ENCODE measurements at places on chromosomes 3 and 15.

- peak; percentile 52 for DNase-seq
Measured at GRCh38 chr3:149969110-149969939, 1.4 kb downstream of the PFN2 start.

GRCh38 chr3:72488738-72489035 lies 359.6 kb downstream of the SHQ1 start:
- no peak for DNase-seq

GRCh38 chr3:190883973-190884832 lies 21.7 kb upstream of the GMNC start:
- DNase-seq, result peak; percentile 76

DNA sequence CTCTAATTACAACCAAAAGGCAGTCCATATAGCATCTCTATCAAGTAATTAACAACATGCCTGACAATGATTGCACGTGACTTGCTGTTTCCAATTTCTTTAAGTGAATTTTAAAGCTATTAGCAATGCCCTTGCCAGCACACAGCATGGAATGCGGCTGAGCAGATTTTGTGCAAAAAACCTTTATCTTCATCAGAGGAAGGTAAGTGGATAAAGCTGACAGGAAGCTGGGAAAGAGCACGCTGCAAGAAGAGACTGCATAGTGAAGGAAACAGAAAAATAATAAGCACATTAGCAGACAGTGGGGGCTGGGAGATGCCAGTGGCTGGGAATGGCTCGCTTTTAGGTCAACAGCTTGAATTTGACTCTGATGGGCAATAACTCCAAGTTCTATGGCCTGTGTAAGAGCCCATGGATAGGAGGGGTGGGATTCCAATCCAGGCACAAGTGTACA lies 138.8 kb downstream of the PDZRN3 start:
- no peak for DNase-seq

DNA sequence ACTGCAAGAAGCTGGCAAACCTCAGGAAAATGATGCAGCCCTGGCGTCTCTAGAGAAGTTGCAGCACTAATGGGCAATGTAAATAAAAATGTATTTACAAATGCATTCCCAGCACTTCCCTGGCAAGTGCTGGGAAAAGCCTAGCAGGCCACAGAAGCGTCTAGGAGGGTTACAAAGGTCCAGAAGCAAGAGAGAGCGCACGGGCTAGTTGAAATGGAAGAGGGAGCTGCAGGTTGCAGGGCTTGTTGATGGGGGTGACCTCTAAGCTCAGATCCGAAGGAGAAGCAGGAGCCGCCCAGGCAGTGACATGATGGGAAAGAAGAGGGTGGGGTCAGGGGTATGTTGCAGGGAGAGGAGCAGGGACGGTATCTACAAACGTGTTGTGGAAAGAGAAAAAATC lies 2.7 kb upstream of the KNL1 start:
- DNase-seq, result no peak

DNA sequence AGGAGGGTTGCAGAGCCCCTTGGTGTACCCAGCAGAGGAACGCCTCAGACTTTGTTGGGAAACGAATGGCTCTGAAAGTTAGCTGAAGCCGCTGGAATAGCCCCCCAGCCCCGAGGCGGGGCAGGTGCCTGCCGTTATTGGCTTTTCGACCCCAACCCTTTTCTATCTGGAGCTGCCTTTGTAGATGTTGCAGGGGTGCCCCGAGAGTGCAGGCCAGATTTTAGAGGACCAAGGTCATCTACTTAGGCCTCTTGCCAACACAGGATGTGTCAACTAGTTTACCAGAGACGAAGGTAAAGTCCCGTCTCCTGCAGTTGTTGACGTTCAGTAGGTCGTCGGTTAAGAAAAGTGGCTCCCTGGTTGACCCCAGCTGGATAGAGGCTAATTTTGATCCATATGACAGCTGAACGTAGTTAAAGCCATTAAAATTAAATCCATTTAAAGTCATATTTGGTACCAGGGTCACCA lies 579 bp upstream of the UBE3A start:
- DNase-seq, result no peak

DNA sequence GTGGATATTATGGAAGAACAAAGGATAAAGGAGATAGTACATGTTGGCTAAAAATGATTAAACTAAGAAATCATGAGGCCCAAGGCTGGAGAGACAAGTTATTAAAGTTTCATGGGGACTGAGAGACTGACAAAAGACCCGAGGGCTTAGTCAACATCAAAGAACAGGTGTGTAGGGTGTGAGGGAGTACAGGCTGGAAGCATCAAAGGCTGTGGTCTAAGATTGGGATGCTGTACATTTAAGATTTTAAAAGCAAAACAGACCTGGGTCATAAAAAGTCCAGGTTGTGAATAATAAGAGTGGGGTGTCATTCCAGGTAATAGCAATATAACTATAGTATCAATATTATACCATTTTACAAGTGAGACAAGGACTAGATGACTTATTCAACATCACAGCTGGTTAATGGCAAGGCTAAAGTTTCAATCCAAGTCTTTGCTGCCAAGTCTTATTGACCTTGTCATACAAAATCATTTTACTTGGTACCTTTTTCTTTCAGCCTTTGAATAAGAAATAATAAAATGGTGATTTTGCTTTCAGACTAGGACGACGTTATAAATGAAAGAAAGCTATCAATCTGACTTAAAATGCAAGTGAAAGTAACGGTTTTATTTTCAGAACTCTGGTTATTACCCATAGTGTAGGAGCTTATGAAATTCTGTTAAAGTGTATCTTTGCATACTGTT lies 211.6 kb downstream of the TNIK start:
- no peak for DNase-seq

- DNase-seq, result no peak
Measured at GRCh38 chr3:46713898-46714552, 3.6 kb downstream of the PRSS50 start.

DNA sequence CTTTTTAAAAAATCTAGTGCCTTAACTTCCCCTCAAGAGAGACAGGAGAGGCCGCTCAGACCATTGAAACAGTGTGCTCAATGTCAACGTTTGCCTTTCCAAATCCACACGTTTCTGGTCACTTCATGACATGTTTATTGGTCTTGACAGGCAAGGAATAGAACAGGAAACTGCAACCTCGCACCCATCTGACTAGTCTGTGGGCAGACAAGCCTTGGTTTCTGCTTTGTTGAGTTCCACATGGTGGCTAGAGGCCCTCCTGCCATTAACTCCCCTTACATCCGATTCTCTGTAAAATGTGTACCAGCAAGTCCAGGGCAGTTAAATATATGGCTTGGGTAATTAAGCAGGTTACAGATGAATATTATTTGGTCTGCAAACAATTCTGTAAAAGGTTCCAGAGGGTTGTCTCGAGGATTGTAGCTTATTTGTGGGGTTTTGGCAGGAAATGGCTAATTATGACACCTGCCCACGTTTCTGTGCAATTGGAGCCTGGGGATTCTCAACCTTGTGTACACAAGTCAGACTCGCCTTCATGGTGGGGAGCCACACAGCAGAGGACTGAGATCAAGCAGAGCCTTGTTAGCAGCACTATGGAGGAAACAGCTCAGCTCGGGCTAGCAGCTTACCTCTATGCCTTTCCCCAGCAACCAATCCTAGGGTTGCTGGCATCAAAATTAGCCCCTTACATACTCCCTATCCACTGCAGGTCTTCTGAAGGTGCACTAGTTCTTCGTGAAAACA lies 317.5 kb upstream of the IGF1R start:
- DNase-seq, result no peak

DNA sequence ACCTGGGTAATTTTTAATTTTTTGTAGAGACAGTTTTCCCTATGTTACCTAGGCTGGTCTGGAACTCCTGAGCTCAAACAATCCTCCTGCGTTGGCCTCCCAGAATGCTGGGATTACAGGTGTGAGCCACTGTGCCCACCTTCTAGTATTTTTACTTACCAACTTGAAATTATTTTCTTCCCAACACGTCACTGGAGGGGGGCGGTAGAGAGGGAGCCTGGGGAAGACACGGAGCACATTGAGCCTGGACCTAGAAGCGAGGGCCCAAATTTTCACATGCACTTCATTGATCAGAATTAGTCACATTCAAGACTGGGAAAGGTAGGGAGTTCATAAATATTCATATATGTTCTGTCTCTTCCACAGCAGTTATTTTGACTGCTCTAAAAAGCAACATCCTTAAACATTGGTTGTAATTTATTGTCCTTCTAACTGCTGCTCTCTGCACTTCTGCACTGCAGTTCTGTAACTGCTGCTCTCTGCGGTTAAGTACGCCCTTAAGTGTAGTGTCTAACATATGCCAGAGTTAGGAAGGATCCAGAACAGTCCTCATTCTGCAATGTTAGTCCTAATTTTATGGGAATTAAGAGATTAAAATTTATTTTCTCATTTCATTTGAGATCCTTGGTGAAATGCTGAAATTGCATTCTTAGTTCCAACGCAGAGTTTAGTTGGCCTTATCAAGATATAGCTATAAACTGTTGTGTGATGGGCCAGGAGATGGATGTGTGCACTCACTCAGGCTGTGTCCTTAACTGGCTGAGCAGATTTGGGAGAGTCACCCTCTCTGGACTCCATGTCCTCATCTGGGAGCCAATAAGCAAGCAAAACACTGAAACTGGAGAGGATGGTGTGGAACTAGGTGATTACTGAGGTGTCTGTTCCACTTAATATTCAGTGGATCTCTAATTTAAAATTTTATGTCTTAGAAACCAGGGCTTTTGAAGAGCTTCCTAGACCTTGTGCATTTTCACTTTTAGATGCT lies 98.2 kb downstream of the STRIT1 start:
- DNase-seq, result no peak

DNA sequence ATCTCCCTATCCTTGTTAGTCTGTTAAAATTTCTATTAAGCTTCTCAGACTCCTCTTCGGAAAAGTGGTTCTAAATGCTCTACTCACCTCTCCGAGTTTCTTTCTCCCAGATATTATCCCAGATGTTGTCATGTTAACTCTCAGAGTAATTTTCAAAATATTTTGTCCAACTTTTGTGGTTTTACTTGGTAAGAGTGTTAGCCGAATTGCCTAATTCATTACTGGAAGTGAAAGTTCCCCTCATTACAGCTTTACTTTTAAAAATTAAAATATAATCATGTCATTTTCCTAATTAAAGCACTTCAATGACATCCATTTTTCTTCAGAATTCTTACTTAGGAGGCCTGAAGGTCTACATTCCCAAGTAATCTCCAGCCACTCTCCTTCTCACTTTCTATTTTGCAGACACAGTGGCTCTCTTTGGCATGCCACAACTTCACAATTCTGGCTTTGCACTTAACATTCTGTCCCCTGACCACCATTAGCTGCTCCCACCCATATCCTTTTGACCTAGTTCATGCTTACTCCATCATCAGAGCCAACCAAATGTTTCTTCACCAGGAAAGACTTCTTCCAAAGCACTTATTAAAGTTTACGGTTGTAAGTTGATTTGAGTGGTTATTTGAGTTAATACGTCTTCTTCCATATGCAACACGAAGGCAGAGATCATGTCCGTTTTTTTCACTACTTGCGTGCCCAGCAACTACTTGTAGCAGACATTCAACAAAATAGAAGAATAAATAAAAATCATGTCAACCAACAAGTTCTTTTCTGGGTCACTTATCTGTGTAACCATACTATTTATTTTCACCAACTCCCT lies 10.2 kb upstream of the TIPARP start:
- no peak for DNase-seq

- no peak for DNase-seq
Measured at GRCh38 chr15:99574502-99574901, 8.7 kb downstream of the MEF2A start.

DNA sequence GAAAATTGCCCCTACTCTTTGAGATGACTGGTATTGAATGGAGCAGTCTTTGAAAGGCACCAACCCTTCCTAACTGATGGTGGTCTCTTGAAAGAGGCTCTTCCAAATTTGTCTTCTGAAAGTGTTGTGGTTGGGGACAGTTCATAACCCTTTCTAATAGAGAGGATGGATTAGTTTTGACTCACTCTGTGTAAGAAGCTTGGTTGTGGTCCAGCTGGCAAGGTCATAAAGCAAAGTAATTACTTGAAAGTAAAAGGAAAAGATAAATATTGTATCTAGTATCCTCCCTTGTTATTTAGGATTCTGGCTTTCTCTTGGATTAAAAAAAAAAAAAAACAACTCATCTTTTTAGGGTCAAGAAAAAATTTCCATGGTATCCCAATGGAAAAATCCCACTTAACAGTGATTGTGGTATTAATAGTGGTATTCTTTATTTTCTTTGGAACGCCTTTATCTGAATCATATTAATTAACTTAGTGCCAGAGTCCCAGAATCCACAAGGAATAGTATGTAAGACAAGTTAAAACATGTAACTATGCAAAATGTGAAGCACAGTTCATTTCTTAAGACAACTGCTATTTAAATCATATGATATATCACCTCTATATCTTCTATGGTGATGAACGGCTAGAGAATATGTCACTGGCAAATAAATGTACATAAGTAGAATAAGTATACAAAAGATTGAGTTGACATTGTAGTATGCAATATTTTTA lies 469.3 kb upstream of the CDIN1 start:
- no peak for DNase-seq

GRCh38 chr3:170636400-170636973 lies 50.6 kb upstream of the SLC7A14 start:
- DNase-seq, result no peak

DNA sequence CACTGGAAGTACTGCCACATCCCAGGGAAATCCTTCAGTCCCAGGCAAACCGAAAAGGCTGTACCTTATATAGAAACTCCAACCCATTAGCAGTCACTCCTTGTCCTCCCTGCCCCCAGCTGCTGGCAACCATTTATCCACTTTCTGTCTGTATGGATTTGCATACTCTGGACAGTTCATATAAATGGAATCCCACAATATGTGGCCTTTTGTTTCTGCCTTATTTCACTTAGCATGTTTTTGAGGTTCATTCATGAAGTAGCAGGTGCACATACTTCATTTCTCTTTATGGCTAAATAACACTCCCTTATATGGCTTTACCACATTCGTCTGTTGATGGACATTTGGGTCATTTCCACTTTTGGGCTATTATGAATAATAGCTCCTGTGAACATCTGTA lies 51.6 kb upstream of the CMTM8 start:
- no peak for DNase-seq

- no peak for DNase-seq
Measured at GRCh38 chr15:75338661-75339240, 2.9 kb downstream of the COMMD4 start.

- DNase-seq, result no peak
Measured at GRCh38 chr3:29137601-29138000, 143.3 kb upstream of the RBMS3 start.

- no peak for DNase-seq
Measured at GRCh38 chr15:71874245-71874644, 63.9 kb downstream of the NR2E3 start.

DNA sequence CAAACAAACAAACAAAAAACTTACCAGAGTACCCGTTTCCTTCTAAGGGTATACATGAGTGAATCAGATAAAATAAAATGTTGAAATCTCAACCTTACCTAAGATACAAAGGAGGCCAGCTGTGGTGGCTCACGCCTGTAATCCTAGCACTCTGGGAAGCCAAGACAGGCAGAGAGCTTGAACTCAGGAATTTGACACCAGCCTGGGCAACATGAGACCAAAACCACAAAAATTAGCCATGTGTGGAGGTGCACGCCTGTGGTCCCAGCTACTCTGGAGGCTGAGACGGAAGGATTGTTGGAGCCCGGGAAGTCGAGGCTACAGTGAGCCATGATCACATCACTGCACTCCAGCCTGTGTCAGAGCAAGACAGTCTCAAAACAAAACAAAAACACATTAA lies 11.0 kb upstream of the FAM219B start:
- no peak for DNase-seq

Data from NCI-H774 (cell line).